ENCODE measurements at places on chromosomes 5 and 9. TPM values are rescaled to one million over a fixed set of nuclear protein-coding genes. Genes with fewer than 3 reads are reported as not detected.

Gene ACTBL2
- 0.10 TPM for polyA plus RNA-seq

Gene NEUROG1
- not detected for polyA plus RNA-seq

Gene SLC34A3
- not detected for polyA plus RNA-seq

Gene FBP2
- not detected for polyA plus RNA-seq

Gene FCN2
- polyA plus RNA-seq, result not detected

Gene FOXI1
- not detected for polyA plus RNA-seq

Gene ANXA2R
- 0.07 TPM for polyA plus RNA-seq

Gene PDCD1LG2
- polyA plus RNA-seq, result 7.8 TPM

Gene CCDC171
- 0.49 TPM for polyA plus RNA-seq

GRCh38 chr9:20479419-20480155, 142.7 kb downstream of the MLLT3 start:
- peak; percentile 81 for DNase-seq

DNA sequence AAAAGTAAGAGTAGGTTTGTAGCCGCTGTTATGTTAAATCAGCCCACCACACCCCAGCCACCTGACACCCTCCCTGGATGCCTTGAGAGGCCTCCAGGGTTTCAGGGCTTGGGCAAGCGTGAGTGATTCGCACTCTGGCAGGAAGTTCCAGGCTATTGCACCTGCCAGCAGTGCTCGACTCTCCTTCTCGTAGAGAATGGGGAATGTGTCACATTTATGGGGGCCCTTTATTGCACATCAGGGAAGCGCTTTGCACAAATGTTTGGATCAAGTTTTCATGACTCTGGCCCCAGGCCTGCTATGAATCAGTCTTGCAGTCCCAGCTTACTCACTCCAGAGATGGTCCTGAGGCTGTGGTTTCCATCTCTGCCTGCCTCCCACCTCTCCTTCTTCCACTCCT, 66.1 kb upstream of the ADRA1B start:
- DNase-seq, result peak; percentile 90

DNA sequence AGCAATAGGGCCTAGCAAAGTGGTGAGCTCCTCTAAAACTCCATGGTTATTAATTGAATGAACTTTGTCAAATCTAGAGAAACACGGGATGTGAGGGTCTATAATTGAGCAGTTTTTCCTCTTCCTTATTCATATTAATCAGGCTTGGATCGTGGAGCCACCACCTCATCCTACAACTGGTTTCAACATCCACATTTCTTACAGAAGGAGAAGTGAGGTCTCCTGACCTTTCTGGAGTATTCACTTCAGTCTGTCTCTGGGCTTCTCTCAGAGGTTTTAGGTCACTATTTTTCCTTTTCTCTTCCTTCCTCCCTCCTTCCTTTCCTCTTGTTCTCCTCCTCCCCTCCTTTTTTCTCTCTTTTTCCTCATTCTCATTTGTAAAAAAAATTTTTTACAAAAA, 177.3 kb upstream of the ACTBL2 start:
- no peak for DNase-seq

GRCh38 chr5:34914671-34915138, 599 bp downstream of the RAD1 start:
- DNase-seq, result no peak

- no peak for DNase-seq
These were observed 18.7 kb upstream of the NRARP start for GRCh38 chr9:137320555-137321384.

GRCh38 chr9:114072184-114073140, 5.6 kb downstream of the AMBP start:
- DNase-seq, result no peak

DNA sequence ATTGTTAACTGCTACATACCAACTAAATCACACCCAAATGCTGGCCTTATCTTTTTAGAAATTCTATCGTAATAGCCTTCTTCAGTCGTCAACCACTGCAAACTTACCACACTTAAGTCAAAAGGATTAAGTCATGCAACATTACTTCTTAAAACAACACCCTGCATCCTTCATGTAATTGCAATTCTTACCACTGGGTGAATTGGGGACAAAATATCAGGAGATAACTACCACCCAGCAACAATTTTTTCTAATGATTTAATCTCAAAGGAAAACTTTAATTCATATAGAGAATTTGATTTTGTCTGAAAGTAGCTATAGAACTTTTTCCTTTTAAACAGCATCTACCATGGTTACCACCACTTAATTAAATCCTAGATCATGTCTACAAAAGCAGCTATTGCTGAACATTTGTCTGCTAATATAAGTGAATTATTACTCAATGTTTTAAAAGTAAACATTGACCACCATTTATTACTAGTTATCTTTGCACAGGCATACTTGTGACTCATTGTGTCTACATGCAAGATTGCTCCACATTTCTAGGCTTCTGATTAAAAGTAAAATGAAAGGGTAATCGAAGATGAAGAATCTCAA, 10.5 kb downstream of the MLLT3 start:
- peak; percentile 58 for DNase-seq

- no peak for DNase-seq
These were observed 172.9 kb upstream of the SMIM23 start for GRCh38 chr5:171612749-171613148.

DNA sequence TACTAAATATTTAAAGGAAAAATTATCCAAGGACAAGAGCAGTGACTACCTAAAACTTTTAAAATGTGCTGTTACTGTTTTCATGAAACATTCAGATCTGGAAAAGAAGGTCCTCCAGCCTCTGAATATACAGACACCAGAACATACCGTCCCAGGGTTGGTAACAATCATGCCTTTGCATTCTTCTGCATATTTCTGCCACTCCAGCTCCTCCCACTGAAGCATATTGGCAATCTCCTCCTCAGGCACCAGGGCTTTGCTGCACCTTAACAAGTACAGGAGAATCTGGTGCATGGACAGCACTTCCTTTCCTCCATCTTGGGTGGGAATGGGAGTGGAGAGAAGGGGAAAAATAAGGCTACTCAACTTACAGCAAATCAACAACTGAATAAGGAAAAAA, 60.0 kb downstream of the DROSHA start:
- DNase-seq, result no peak

DNA sequence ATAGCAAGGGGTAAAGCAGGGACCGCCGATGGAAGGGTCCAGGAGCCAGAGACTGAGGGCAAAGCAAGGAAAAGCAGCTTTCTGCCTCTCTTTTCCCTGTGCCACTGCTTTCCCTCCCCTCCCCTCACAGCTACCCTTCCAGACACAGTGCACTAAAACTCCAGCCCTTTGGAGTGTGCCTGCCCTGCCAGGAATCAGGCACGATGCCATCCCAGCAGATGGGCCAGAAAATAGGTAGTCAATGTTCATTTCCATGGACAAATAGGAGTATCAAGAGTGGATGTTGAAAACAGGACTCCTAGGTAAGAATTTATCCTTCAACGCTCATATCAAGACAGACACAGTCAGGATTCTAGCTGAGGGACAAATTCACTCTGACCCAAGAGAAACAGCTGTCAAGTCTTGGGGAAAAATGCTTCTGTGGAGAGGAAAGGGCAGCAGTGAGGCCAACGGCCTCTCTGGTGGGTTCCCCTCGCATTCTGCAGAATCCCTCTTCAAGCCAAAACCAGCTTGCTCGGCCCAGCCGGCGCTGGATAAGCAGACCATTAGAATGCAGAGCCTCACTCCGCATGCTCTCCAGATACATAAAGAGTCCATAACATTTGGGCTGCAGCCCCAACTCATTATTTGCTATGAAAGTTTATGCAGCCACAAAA, 138.0 kb downstream of the CAAP1 start:
- DNase-seq, result no peak

- DNase-seq, result no peak
These were observed 1.9 kb upstream of the DAB2 start for GRCh38 chr5:39426746-39427105.

- no peak for DNase-seq
These were observed 1.7 kb downstream of the IFNA10 start for GRCh38 chr9:21205204-21205603.

- DNase-seq, result peak; percentile 5
These were observed 437.1 kb upstream of the TLE4 start for GRCh38 chr9:79134654-79135053.

DNA sequence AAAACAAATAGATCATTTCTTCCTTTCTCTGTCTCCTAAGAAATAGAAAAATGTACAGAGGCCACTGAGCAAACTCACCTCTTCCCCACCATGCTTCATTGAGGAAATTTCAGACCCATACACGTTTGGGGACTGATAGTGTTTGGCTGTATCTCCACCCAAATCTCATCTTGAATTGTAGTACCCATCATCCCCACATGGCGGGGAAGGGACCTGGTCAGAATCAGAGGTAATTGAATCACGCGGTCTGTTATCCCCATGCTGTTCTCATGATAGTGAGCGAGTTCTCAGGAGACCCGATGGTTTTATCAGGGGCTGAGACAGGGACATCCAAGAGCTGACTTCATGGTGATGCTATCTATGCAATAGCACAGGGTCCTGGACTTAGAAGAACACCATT, 1655.8 kb downstream of the MAT2B start:
- DNase-seq, result no peak

Measured in mammary epithelial cell (primary cell).